ENCODE measurements at places on chromosomes 2 and 18. TPM values are rescaled to one million over a fixed set of nuclear protein-coding genes. Genes with fewer than 3 reads are reported as not detected.

- DNase-seq = no peak
- no peaks in the 10 kb centered on the region for H3K4me1 ChIP-seq
- no peaks in the 10 kb centered on the region for H3K27me3 ChIP-seq
- no peaks in the 10 kb centered on the region for H3K36me3 ChIP-seq
- no peak overlapping the region for H3K4me3 ChIP-seq
Measured at GRCh38 chr2:164657129-164657528, 35.8 kb upstream of the GRB14 start.

GRCh38 chr18:60541661-60542060 is 169.1 kb upstream of the MC4R start:
- no peaks in the 10 kb centered on the region for H3K27me3 ChIP-seq
- no peaks in the 10 kb centered on the region for H3K4me1 ChIP-seq
- H3K27ac ChIP-seq = no peak overlapping the region
- no peak overlapping the region for H3K4me3 ChIP-seq

Gene DSG2
- total RNA-seq = 194 TPM

GRCh38 chr2:240141736-240142135 is 1.3 kb upstream of the OTOS start:
- no peak overlapping the region for H3K27ac ChIP-seq
- no peak for DNase-seq
- H3K27me3 ChIP-seq = peaks cover 89% of the 10 kb centered on the region
- H3K36me3 ChIP-seq = no peaks in the 10 kb centered on the region

DNA sequence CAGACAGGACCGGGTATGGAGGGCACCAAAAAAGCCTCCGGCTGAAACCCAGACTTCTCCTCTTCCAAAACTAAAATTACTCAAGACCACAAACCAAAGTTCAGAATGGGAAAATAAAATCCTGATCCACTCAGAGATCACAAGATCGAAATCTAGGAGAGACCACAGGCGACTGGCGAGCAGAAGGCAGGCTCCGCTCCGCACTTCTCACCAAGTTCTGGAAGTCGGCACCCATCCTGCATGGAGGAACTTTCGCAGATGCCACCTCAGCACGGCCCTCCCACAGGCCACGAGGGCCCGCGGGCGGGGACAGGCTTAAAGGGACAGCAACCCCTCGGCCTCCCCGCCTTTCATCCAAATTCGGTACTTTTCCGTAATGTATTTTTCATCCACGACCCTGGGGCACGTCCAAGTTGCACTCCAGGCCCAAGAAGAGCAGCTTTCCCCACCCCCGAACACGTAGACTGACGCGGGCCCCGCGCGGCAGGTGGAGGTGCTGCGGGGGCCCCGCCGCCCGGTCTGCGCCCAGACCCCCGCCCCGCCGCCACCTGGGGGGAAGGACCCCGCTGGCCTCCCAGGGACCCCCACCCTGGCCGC is 43.7 kb downstream of the HDLBP start:
- peak overlapping the region; percentile 66 for H3K27ac ChIP-seq
- H3K36me3 ChIP-seq = peaks cover 61% of the 10 kb centered on the region
- peak; percentile 77 for DNase-seq
- H3K27me3 ChIP-seq = no peaks in the 10 kb centered on the region

Measured in Calu3 (cell line).